BE2C (cell line): ENCODE measurements at places on chromosomes 16 and 17.

DNA sequence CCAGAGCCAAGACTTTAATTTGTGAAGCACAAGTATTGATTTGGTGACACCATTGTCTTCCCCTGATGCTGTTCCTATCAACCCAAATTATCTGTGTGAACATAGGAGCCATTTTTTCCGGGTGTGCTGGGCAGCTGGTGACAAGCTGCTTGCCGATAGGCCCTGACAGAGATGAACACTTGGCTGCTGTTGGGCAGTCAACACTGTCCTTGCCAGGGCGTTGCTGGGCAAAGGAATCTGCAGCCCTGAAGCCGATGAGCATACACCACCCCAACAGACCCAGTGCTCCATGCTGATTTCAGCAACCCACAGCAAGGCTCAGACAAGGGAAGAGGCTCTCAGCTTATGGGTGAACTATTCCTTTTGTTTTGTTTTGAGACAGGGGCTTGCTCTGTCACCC, 105.4 kb downstream of the YPEL2 start:
- DNase-seq, result no peak

GRCh38 chr17:19766016-19766415, 17.9 kb upstream of the ALDH3A1 start:
- DNase-seq, result no peak

GRCh38 chr16:9854675-9855074, 327.6 kb downstream of the GRIN2A start:
- no peak for DNase-seq

GRCh38 chr16:3578610-3579551, 1.7 kb upstream of the NLRC3 start:
- DNase-seq, result no peak

DNA sequence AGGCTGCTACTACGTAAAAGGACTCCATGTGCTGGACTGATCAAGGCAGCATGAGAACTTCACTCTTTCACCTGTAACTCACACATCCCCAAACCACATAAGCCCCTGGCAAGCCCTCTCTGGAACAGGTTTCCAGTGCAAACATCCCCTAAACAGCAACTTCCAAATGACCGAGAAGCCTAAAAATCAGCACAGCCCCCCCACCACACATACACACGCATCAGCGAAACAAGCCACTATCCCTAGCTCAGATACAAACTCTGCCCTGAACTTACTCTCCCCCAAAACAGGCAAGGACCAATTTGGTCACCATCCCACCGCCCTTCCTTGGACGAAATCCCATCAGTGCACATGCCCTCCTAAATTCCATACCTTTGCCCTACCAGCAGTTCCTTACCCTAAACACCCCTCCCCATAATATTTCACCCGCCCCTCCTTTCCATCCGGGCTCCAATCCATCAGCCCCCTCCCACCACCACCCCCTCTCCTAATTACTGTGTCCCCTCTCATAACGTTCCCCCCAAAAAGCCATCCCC, 735 bp downstream of the LSM12 start:
- DNase-seq, result no peak
